ENCODE measurements at places on chromosomes 6 and 20.
A peak's percentile ranks its signal among the peaks of the same experiment; 100 is the strongest.

GRCh38 chr20:59316911-59317731, 16.7 kb downstream of the EDN3 start:
- no peak overlapping the region for H3K27ac ChIP-seq
- no peak overlapping the region for H3K4me3 ChIP-seq
- H3K36me3 ChIP-seq, result no peaks in the 10 kb centered on the region
- H3K4me1 ChIP-seq, result no peaks in the 10 kb centered on the region
- no peak for DNase-seq

DNA sequence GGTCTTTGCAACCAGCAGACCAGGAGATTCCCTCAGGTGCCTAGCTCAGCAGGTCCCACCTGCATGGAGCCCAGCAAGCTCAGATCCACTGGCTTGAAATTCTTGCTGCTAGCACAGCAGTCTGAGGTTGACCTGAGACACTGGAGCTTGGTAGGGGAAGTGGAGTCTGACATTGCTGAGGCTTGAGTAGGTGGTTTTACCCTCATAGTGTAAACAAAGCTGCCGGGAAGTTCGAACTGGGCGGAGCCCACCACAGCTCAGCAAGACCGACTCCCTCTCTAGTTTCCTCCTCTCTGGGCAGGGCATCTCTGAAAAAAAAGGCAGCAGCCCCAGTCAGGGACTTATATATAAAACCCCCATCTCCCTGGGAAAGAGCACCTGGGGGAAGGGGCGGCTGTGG, 34.3 kb downstream of the PRSS35 start:
- DNase-seq, result no peak
- H3K4me1 ChIP-seq, result no peaks in the 10 kb centered on the region
- no peaks in the 10 kb centered on the region for H3K27me3 ChIP-seq
- H3K4me3 ChIP-seq, result no peak overlapping the region
- no peaks in the 10 kb centered on the region for H3K36me3 ChIP-seq
- H3K27ac ChIP-seq, result no peak overlapping the region

DNA sequence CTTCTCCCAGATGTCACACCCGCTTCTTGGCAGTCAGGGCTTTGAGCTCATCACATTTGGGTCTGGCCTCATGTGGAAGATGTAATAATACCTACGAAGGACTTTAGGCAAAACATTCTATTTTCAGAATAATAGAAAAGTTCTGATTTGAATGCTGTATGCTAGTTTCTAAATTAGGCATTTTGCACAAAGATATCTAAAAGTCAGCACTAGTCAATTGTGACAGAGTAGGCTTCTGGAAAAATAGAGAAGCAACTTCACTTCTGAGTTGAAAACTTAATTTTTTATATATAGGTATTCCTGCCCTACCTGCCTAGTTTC, 38.3 kb upstream of the CD2AP start:
- no peak for DNase-seq
- no peaks in the 10 kb centered on the region for H3K27me3 ChIP-seq
- no peak overlapping the region for H3K4me3 ChIP-seq
- no peaks in the 10 kb centered on the region for H3K4me1 ChIP-seq
- H3K36me3 ChIP-seq, result no peaks in the 10 kb centered on the region
- no peak overlapping the region for H3K27ac ChIP-seq

DNA sequence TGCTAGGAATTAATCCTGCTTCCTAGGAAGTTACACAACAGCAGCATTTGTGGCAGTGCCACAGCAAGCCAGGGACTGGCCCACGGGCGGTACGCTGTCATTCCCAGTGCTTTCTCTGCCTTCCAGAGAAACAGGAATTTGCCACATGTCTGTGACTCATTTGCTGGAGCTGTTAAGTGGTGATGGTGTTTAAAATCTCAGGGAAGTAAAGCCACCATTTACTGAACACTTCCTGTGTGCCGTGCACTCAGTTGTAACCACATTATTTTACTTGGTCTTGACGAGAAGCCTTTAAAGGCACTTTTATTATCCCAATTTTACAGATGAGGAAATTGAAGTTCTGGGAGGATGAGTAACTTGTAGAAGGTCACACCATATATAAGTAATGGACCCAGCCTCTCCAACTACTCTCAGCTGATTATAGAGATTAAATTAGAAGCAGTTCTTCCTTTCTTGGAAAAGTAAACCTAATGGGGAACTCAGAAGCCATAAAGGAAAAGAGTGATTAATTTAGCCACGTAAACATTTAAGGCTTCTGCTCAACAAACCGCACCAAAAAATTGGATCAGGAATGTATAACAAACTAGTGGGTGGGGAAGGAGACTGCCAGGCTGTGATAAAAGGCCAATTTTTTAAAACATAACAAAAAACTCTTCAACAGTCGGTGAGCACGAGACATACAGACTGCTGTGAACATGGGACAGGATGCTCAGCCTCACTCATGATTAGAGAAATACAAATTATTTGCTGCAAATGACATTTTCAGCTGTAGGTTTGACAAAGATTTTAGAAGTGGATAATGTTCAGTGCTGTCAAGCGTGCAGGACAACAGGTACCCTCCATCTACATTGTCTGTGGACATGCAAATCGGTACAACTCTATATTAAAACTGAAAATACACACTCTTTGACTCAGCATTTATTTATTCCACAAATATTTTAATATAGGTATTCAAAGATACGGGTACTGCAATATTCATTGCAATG, 311.2 kb downstream of the NRN1 start:
- no peaks in the 10 kb centered on the region for H3K27me3 ChIP-seq
- H3K4me3 ChIP-seq, result no peak overlapping the region
- no peak overlapping the region for H3K27ac ChIP-seq
- H3K4me1 ChIP-seq, result no peaks in the 10 kb centered on the region
- no peaks in the 10 kb centered on the region for H3K36me3 ChIP-seq

DNA sequence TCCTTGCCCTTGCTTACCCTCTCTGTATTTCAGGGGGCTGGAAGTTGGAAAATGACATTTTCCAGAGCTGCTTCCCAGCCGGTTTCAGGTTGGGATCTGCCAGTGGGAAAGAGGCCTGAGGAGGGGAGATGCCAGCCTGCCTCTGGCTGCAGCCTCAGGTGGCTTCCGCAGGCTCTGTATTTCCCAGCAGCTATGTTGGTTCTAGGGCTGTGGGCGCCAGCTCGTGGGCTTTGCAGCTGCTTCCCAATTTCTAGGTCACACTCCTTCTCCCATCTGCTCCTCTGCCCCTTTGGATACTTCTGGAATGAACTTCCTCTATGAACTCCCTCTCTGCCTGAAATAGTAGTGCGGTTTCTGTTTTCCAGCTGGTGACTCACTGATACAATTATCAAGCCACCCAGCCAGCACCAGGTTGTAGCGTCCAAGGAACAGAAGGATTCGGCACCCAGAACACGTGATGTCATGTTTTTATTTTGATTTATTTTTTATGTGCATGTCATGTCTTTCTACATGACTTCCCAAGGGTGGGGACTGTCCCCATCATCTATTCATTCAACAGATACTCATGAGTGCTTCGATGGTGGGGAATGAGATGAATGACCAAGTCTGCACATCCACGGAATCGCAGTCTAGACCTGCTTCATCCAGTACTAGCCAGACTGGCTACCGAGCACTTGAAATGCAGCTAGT, 38.0 kb downstream of the TGM2 start:
- no peak overlapping the region for H3K27ac ChIP-seq
- H3K27me3 ChIP-seq, result no peaks in the 10 kb centered on the region
- no peak overlapping the region for H3K4me3 ChIP-seq

DNA sequence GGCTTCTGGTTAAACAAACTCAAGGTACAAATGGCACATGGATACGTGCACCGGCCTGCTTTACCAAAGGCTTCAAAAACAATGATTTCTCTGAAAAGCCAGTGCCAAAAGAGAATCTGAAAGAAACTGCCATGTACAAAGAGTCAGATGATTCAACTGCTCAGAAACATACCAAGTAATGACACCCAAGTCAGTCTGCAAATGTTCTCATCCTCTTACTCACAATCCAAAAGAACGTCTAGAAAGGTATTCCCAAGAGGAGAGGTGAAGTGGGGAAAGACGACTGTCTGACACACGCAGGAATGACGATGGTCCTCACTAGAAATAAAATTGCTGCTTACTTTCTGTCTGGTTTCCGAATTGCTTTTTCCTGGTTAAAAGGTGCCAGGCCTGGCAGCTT, 52.9 kb downstream of the NFATC2 start:
- no peak for DNase-seq
- H3K27me3 ChIP-seq, result no peaks in the 10 kb centered on the region
- no peak overlapping the region for H3K27ac ChIP-seq
- H3K36me3 ChIP-seq, result peaks cover 47% of the 10 kb centered on the region
- peaks cover 23% of the 10 kb centered on the region for H3K4me1 ChIP-seq
- no peak overlapping the region for H3K4me3 ChIP-seq

GRCh38 chr20:39019805-39020325, 57.7 kb downstream of the DHX35 start:
- no peak overlapping the region for H3K4me3 ChIP-seq
- no peak for DNase-seq
- H3K27ac ChIP-seq, result no peak overlapping the region
- H3K36me3 ChIP-seq, result peaks cover 73% of the 10 kb centered on the region

DNA sequence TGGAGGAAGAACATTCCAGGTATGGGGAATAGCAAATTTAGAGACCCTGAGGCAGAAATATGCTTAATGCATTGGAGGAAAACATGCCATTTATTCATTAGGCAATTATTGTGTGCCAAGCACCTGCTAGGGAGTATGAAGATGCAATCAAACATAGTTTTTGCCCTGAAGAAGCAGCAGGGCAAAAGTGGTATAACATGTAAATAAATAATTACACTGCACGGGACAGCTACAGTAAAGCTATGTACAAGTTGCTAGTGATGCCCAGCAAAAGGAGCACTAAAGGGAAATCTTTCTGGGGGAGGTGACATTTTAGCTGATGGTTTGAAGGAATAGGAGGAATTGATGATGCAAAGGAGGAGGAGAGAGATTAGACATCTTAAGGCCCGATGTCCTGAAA, 624 bp upstream of the TJAP1 start:
- H3K4me3 ChIP-seq, result peak overlapping the region; percentile 82
- H3K36me3 ChIP-seq, result no peaks in the 10 kb centered on the region
- DNase-seq, result no peak
- H3K27ac ChIP-seq, result peak overlapping the region; percentile 94
- H3K4me1 ChIP-seq, result peaks cover 22% of the 10 kb centered on the region

- no peak for DNase-seq
- H3K4me3 ChIP-seq, result no peak overlapping the region
- H3K27ac ChIP-seq, result no peak overlapping the region
- no peaks in the 10 kb centered on the region for H3K36me3 ChIP-seq
- H3K4me1 ChIP-seq, result peaks cover 23% of the 10 kb centered on the region
Measured at GRCh38 chr6:157226026-157226625, 97.2 kb downstream of the TMEM242 start.

- H3K27me3 ChIP-seq, result no peaks in the 10 kb centered on the region
Measured at GRCh38 chr20:25378189-25378883, 12.3 kb downstream of the ABHD12 start.

- no peaks in the 10 kb centered on the region for H3K27me3 ChIP-seq
- DNase-seq, result no peak
- no peaks in the 10 kb centered on the region for H3K36me3 ChIP-seq
- H3K27ac ChIP-seq, result no peak overlapping the region
Measured at GRCh38 chr20:32632461-32633354, 41.0 kb downstream of the C20orf203 start.

DNA sequence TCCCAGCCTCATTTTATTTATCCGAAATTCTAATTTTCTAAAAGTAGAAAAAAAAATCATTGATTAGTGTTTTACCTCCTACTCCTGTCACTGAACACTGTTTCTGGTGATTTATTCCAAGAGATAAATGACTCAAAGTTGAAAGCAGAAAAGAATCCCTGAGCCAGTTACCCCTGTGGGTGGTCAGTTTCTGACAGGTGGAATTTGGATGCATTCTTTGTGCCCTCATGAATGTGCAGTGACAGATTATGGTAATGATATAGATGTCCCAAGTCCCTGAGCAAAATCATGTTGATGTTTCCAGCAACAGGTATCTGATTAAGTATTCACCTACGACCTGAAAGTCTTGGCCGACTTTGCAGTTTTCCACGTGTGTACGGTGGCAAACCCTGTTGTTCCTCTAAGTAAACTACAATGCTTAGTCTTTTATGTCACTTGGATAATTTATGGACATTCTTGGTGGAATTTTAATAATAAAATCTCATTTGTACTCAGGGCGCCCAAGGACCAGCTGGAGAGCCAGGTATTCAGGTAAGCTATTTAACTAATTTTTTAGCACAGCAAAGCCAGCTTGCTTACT, 153.6 kb downstream of the COL9A1 start:
- no peak overlapping the region for H3K4me3 ChIP-seq

DNA sequence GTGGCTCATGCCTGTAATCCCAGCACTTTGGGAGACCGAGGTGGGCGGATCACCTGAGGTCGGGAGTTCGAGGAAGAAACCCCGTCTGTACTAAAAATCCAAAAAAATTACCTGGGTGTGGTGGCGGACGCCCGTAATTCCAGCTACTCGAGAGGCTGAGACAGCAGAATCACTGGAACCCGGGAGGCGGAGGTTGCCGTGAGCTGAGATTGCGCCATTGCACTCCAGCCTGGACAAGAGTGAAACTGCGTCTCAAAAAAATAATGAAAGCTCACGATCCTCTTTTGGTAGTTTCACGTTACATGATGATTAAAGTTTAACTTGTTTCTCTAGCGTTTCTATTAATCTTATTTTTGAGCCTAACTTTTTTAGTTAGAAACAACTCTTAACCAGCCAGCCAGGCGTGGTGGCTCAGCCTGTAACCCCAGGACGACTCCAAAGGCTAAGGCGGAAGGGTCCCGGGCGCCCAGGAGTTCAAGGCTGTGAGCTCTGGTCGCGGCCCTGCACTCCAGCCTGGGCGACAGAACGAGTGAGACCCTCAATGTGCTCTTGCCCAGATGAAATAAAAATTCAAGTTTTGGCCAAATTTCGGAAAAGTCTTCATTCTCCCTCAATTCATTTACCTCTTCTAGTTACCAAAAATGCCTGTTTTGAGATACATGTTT, 1.2 kb upstream of the WRNIP1 start:
- peak overlapping the region; percentile 88 for H3K4me3 ChIP-seq
- H3K27me3 ChIP-seq, result peaks cover 3% of the 10 kb centered on the region
- no peak for DNase-seq
- no peaks in the 10 kb centered on the region for H3K36me3 ChIP-seq

- no peak overlapping the region for H3K4me3 ChIP-seq
- no peak for DNase-seq
- no peak overlapping the region for H3K27ac ChIP-seq
Measured at GRCh38 chr6:79546186-79546585, 9.0 kb upstream of the LCA5 start.

GRCh38 chr6:101163611-101164010, 229.9 kb upstream of the GRIK2 start:
- no peak overlapping the region for H3K27ac ChIP-seq
- H3K36me3 ChIP-seq, result no peaks in the 10 kb centered on the region
- no peaks in the 10 kb centered on the region for H3K27me3 ChIP-seq
- H3K4me3 ChIP-seq, result no peak overlapping the region
- DNase-seq, result no peak

- no peaks in the 10 kb centered on the region for H3K36me3 ChIP-seq
- H3K4me1 ChIP-seq, result no peaks in the 10 kb centered on the region
- no peak overlapping the region for H3K4me3 ChIP-seq
- DNase-seq, result no peak
- H3K27me3 ChIP-seq, result no peaks in the 10 kb centered on the region
Measured at GRCh38 chr6:33952016-33952415, 148.2 kb upstream of the MLN start.

All from CD4-positive, CD25-positive, alpha-beta regulatory T cell (primary cell).